Stimulated activated CD8-positive, alpha-beta memory T cell treated with anti-CD3 and anti-CD28 coated beads, Interleukin-12 subunit alpha, Interleukin-12 subunit beta, amount 100 ng/mL, for 1 hour (primary cell): ENCODE measurements at places on chromosomes 2 and 18.

DNA sequence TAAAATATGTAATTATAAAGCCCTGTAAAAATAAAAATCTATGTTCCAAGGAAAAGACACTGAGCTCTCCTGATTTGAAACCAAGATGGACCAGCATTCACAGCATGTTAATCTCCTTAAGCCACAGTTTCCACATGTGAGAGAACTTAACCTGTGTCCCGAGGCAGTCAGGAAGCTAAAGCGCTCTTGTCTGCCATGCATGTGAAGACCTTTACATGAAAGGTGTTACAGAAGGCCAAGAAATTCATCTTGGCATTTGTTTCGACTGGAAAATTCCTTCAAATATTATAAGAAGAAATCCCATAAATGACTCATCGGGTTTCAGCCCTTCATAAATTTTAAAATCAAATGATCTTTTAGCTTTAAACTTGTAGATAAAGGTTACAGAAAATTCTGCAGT lies 328.6 kb downstream of the CDH2 start:
- DNase-seq, result no peak

DNA sequence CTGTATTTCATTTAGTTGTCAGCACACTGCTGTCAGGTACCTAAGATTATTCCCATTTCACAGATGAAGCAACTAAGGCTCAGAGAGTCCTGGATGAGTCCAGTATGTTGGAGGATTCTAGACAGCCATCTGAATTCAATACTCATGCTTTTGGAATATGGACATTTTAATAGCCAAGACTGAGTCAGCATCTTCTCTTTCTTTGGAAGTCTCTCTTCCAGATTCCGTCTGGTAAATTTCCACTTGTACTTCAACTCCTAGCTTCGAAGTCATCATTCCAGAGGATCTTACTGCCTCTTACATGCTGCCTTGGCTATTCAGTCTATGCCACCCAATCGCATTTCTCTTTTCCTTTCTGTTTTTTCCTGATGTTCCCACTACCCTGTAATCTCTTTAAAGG lies 40.6 kb downstream of the INSIG2 start:
- DNase-seq, result no peak

DNA sequence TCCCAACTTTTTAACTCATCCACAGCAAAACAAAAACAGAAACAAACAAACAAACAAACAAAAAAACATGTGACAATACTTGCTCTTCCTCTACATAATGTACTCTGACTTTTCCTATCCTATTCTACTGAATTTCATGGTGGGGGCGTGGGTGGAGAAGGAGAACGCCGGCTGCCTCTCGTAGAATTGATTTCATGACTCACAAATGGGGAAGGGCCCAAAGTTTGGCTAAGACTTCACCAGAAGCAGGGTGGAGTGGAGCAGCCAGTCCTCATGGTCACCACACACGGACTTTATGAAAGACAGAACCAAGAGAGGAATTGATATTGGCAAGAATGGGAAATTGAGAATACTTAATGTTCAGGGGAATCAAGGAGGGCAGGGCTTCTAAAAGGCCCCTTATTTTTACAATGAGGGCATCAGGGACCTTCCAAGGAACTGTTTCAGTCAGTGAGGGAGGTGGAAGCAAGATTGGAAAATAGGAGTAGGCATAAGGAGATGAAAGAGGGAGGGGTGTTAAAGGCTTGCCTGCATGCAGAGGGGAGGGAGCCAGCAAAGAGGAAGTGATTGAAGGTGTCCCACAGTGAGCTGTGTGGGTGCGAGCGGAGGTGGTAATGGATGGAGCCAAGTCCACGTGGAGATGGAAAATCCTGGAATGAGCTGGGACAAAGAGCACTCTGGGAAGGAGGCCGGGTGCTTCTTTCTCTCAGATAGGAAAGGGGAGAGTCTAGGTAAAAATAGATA lies 27.9 kb downstream of the MARCHF4 start:
- DNase-seq, result no peak

- DNase-seq, result no peak
These were observed 14.3 kb downstream of the KCNH7 start for GRCh38 chr2:162824304-162824703.

DNA sequence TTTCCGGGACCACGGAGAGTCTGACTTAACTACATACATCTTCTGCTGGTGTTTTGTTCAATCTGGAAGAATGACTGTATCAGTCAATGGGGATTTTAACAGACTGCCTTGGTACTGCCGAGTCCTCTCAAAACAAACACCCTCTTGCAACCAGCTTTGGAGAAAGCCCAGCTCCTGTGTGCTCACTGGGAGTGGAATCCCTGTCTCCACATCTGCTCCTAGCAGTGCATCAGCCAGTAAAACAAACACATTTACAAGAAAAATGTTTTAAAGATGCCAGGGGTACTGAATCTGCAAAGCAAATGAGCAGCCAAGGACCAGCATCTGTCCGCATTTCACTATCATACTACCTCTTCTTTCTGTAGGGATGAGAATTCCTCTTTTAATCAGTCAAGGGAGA lies 23.1 kb downstream of the ICOS start:
- no peak for DNase-seq

GRCh38 chr18:59459369-59460071 lies 100.5 kb upstream of the LMAN1 start:
- no peak for DNase-seq

GRCh38 chr2:180370511-180371205 lies 363.6 kb upstream of the CWC22 start:
- no peak for DNase-seq

DNA sequence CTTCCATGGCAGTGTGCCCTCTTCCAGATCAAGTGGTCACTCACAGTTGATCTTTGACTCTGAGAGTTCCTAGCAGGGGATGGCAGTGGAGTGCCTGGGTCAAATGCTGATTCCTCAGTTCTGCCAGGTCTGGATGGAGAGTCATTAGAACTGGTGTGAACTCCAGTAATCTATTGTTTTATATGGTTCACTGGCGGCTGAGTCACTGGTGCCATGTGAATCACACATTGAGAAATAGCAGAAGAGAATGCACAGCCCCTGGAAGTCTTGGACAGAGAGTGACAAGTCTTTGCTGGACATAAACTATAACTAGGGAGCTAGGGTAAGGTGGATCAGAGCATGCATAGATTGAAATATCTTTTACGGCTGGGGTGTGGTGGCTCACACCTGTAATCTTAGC lies 86.9 kb downstream of the EIF2AK3 start:
- no peak for DNase-seq

GRCh38 chr2:85888020-85888683 lies 638 bp downstream of the ST3GAL5 start:
- no peak for DNase-seq

- DNase-seq, result no peak
These were observed 651 bp upstream of the TXNL1 start for GRCh38 chr18:56639104-56639381.

- DNase-seq, result no peak
These were observed 52.8 kb downstream of the FAM178B start for GRCh38 chr2:96933305-96934181.

- no peak for DNase-seq
These were observed 25.8 kb upstream of the TMEM182 start for GRCh38 chr2:102736110-102736409.

GRCh38 chr2:236143811-236144210 lies 24.4 kb downstream of the GBX2 start:
- no peak for DNase-seq

DNA sequence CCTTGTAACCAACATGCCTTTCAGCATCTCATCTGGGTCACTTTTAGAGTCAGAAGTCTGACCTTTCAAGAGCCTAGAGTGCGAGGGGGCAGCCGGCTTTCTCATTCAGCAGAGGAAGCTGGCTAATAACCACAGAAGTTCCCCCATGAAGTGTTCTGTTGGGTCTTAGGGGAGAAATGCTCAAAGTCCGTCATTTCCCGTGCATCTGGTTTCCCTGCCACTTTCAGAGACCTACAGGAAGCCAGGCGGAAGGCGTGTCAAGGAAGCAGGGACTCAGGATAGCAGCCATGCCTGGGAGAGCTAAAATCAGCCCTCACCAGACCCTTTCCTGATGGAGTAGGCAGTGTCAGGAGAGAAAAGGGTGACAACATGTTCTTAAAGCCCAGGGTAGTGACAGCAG lies 301.8 kb upstream of the ID2 start:
- no peak for DNase-seq

DNA sequence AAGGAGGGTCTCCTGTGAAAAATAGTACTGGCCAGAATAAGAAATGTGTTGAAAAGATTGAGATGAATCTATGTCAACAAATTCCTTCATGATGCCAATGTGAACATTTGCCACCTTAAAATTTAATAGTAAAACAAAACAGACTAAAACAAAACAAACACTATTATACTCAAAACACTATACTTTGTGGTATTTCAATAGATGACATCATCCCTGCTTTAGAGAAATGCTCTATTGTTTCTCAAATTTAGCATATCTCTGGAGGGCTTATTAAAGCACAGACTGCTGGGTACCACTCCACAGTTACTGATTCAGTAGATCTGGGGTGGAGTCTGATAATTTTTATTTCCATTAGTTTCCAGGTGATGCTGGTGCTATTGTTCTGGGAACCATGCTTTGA lies 579.4 kb upstream of the FAM98A start:
- DNase-seq, result no peak

- DNase-seq, result no peak
These were observed 291.8 kb upstream of the CHAC2 start for GRCh38 chr2:53475766-53476165.

DNA sequence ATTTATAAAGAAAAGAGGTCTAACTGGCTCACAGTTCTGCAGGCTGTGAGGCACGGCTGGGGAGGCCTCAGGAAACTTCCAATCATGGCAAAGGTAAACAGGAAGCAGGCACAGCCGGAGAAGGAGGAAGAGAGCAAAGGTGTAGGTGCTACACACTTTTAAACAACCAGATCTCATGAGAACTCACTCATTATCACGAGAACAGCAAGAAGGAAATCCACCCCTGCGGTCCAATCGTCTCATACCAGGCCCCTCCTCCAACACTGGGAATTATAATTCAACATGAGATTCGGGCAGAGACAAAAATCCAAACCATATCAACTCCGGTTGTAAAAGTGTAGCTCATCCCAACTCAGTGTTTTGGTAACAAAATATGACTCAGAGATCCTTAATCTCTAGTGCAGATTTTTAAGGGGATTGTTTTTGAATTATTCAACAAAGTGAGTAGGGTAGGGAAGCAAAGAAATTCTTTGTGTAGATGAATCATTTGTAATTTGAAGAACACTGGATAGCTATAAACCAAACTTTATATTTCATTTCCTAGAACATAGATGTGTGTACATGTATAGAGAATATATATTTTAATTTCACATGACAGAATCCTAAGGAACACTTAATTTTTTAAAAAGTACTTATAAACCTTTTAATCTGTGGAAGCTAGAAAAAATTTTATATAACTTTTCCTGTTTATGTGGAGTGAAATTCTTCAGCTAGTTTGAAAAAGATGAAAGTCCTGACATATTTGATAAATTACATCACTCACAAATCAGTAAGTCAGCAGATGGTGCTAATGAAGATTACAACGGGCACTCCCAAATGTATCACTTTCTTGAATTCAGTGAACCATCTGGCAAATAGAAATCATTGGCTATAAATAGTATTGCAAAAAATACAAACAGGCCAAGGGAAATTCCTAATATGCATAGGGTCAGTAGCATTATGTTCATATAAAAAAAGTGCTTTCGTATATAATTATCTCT lies 130.1 kb downstream of the OLA1 start:
- no peak for DNase-seq

GRCh38 chr2:63320669-63321068 lies 267.6 kb downstream of the WDPCP start:
- no peak for DNase-seq

DNA sequence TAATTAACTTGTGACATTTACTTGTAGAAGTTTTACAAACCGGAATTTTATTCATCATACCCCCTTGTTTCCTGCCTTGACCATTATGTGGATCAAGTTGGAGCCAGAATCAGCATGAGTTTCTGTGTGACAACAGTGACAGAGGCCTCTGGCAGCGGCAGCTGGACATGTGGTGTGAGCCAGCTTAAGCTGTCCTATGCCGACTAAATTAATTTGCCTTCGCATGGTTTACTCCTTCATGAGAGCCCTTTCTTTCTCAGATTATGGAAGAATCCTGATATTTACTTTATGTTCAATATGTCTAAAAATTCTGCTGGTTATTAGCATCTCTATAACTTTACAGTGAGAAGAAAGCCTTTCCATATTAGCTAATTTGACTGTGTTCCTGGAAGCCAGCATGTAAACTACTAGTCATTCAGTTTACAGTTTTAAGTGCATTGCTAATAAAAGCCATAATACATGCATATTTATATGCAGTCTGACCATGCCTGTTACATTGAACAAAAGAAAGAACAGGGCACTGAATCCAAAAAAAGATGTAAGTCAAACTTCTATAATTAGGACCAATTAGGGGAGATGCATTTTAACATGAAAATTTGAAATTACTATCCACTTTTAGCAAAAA lies 495.8 kb upstream of the ACVR2A start:
- no peak for DNase-seq

GRCh38 chr2:19104503-19104902 lies 253.9 kb downstream of the OSR1 start:
- no peak for DNase-seq

DNA sequence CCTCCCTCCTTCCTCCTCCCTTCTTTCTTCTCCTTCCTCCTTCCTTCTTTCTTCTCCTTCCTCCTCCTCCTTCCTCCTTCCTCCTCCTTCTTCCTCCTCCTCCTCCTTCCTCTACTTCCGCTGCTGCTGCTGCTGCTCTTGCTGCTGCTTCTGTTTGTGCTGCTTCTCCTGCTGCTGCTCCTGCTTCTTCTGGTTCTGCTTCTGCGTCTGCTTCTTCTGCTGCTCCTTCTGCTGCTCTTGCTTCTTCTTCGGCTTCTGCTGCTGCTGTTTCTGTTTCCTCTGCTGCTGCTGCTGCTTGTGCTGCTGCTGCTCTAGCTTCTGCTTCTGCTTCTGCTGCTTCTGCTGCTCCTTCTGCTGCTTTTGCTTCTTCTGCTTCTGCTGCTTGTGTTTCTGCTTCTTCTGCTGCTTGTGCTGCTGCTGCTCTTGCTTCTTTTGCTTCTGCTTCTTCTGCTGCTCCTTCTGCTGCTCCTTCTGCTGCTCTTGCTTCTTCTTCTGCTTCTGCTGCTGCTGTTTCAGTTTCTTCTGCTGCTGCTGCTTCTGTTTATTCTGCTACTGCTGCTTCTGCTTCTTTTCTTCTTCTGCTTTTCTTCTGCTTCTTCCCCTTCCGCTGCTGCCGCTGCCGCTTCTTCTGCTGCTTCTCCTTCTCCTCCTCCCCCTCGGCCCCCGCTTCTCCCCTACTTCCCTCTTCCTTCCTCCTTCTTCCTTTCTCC lies 8.6 kb downstream of the SNRNP27 start:
- no peak for DNase-seq

DNA sequence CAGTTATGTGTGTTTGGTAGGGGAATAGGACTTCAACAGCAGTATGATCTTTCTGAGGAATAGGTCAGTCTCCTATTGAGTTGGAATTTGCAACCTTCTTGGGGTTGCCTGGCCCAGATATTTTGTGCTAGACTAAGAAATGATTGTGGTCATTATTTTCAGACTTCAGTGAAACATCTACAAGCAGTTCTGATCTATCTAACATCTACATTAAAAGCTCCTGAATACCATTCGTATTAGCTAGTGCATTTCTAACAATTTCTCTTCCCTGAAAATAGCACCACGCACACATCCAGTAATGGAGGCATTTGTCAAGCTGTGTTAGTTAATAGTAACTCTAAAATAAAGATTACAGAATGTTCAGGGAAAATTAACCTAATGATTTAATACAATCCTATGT lies 179.3 kb downstream of the FIGN start:
- no peak for DNase-seq
